ENCODE measurements at places on chromosomes 2 and 18.

GRCh38 chr2:122384768-122385333, 629.4 kb downstream of the TSN start:
- DNase-seq: no peak

GRCh38 chr2:15579641-15580040, 12.0 kb upstream of the DDX1 start:
- no peak for DNase-seq

GRCh38 chr2:156321243-156321904, 11.1 kb downstream of the NR4A2 start:
- peak; percentile 27 for DNase-seq

- no peak for DNase-seq
These were observed 101.1 kb downstream of the LDLRAD4 start for GRCh38 chr18:13319629-13320028.

- DNase-seq: no peak
These were observed 36.8 kb downstream of the ST8SIA5 start for GRCh38 chr18:46720092-46720491.

GRCh38 chr2:190765386-190766173, 115.0 kb upstream of the GLS start:
- no peak for DNase-seq

DNA sequence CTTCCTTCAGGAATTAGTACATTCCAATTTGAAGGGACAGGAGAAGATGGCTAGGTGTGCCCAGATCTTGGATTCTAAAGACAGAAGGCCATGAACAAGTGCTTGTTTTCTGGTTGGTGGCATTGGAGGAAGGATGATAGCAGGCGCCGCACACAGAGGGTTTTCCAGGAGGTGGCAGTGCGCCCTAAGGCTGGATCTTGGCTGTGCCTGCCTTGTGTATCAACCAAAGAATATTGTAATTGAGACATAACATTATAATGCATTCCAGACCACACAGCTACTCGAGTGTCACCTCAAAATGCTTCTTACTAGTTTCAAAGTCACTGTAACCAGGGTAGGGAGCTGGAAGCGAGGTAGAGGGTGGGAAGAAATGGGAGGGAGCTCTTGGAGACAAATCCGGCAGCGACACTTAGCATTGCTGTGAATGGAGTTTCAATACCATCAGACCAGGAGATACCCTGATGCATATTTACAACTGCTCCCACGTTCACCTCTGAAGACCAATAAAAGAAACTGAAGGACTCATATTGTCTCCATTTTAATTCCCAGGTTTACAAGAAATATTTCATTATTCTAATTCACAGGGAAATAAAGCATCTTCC, 42.5 kb downstream of the CPO start:
- DNase-seq: no peak

GRCh38 chr2:27379836-27380625, 503 bp downstream of the ZNF513 start:
- DNase-seq: peak; percentile 75

DNA sequence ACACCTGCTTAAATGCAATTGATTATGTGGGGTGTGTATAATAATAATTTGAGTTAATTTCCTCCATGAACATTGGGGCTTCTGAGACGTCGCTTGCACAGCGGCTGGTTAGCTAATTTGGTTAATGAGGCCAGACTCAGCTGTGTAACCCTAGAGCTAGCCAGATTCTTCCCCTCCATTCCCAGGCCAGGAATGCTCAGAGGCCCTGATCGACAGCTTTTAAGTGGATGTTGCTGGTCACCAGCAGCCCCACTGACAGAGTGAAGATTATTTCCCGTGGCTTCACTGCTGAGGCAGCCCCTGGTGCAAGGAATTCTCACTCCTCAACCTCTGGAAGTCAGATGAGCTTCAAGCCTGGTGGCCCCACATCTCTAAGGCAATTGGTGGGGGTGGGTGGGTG, 12.4 kb upstream of the EPAS1 start:
- DNase-seq: no peak

DNA sequence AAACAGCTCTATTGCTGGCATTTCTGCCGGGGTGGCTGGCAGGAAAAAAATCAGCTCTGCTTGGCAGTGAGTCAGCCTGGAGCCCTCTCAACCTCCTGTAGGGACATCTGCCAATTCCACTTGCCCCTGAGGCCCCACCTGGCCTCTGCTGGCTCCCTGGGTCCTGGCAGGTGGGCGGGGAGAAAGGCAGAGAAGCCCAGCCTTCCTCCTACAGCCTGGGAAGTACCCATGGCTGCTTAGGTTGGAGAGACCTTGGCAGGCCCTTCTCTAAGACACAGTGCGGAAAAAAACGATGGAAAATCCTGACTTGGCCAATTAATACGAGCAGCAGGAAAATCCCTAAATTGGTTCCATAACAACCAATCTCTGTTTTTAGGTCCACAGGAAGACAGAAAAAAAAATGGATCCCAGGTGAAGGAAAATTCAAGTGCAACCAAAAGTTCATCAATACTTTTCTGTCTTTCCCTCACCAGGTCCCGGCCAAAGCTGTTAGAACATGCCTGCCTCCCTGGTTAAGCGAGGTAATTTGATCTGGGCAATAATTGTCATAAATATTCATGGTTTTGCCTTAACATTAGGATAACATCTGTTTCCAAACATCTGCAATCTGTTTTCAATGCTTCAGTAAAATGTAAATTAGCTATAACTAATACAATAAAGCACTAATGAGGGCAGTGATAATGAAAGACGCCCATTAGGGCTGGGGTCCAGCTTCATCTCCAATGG, 245.9 kb downstream of the TFCP2L1 start:
- no peak for DNase-seq

- DNase-seq: no peak
These were observed 61.5 kb downstream of the BARD1 start for GRCh38 chr2:214747992-214748391.

- DNase-seq: peak; percentile 62
These were observed 256.3 kb downstream of the CCDC178 start for GRCh38 chr18:33184175-33184574.

DNA sequence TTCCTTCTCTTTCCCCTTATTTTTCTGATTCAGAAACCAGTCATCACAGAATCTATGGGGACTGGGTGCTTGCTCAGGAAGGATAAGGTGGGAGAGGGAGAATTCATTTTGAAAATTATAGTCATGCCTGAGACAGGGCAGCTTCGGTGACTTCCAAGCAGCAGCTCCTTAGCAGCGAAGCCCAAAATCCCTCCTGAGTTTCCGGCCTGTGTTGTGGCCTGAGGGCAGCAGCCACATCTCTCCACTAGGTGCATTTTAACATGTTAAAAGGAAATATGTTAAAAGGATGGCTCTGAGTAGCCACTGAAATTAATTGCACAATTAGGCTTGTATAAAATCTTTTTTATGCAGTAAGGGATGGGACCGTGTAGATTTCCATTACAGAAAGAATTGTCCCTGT, 207.0 kb upstream of the RAB12 start:
- DNase-seq: no peak

DNA sequence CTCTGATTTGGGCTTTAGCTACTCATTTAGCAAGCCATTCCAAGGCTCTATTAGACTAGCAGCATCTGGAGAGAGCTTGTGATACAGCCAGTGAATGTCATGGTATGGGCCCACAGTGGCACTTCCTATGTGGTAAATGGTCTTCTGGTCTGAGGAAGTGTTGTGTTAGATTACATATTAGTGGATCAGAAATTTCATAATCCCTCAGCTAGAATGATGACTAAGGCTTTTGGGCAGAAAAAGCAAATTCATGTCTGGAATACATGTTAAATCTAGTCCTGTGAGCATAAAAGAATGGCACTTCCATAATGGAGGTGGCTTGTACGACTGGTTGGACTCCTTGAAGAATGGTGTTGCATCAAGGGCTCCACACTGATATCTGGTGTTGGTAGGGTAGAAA, 436.8 kb upstream of the CWC22 start:
- DNase-seq: peak; percentile 3

DNA sequence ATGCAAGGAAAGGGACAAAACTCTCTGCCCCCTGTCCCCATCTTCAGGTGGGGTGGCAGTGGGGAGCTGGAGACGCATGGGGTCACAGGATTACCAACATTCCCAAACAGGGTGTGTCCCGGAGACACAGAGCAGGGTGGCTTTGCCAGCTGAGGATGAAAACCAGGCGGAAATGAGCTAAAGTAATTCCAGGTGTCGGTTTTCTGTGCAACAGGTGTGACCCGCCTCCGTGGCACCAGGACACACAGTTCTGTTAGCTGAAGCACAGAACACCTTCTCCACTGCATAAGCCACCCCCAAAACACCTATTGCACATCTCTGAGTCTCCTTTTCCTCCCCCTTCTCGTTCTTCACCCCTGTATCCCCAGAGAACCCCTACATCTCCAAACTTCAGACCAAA, 122.7 kb upstream of the GLI2 start:
- no peak for DNase-seq

- no peak for DNase-seq
These were observed 9.0 kb downstream of the STK25 start for GRCh38 chr2:241499146-241499965.

GRCh38 chr2:101581675-101582299, 106.9 kb upstream of the RFX8 start:
- DNase-seq: no peak

DNA sequence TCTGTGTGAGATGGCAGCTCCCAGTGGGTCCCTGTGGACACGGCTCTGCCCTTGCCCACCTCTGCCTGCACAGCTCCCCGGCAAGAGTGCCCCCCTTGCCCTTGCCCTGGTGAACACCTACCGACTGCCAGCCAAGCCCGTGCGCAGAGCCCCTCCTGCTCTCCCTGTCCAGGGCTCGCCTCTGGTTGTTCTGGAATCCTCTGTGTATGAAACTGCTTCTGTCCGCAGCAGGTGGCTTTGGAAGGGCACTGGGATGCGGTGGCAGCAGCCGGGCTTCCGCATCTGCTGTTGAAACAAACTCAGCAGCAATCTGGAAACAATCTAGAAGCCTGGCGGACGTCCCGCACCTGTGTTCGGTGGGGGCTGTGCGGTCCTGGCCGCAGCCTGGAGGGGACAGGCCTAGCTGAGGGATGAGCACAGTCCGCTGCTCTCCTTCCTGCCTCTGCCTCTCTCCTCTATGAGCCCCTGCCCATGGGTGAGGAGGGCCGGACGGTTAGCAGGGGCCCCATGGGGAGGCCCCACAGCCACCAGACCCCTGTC, 34.0 kb upstream of the KLF11 start:
- no peak for DNase-seq

DNA sequence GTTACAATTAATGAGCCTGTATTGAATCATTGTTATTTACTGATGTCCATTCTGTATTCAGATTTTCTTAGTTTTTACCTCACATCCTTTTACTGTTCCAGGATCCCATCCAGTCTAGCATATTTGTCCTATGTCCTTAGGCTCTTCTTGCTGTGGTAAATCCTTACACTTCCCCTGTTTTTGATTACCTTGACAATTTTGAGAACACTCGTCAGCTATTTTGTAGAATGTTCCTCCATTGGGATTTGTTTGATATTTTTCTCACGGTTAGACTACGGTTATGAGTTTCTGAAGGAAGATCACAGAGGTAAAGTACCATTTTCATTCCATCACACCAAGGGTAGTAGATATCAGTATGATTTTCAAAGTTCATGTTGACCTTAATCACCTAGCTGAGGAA, 202.3 kb downstream of the AKAIN1 start:
- no peak for DNase-seq

GRCh38 chr18:76139844-76140243, 355.2 kb downstream of the ZNF516 start:
- no peak for DNase-seq

- DNase-seq: no peak
These were observed 470.4 kb upstream of the ACVR2A start for GRCh38 chr2:147374423-147374811.

DNA sequence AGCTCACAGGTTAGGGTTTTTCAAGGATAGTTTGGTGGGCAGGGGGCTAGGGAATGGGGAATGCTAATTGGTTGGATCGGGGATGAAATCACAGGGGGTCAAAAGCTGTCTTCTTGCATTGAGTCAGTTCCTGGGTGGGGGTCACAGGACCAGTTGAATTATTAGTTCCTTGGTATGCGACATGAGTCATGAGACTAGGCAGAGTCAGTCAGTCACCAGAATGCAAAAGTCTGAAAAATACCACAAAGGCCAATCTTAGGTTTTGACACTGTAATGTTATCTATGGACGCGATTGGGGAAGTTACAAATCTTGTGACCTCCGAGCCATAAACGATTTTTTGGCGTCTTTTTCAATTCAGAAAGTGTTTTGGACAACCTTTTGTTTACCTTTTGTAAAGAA, 101.2 kb downstream of the ZNF519 start:
- DNase-seq: no peak

- no peak for DNase-seq
These were observed 34.6 kb downstream of the DIPK1C start for GRCh38 chr18:74422541-74422940.

- no peak for DNase-seq
These were observed 54.0 kb downstream of the ERBB4 start for GRCh38 chr2:212484563-212485080.

DNA sequence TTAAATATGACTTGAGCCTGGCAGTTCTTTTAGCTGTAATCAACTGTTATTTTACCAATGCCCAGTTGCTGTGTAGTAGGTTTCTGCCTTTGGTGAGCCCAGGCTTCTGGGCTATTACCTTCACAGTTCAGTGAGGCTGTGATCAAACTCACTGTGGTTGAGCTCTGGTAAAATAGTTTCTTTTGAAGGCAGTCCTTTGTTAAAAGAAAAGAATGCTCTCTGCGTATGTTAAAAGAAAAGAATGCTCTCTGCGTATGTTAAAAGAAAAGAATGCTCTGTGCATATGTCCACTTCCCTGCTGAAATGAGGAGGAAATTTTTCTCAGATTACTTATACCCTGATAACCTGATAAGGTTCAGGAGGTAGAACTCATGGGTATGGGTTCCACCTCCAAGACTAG, 244.3 kb downstream of the RNF144A start:
- DNase-seq: no peak

GRCh38 chr2:152716805-152717227, 445 bp downstream of the PRPF40A start:
- DNase-seq: no peak

GRCh38 chr2:85017411-85018048, 46.6 kb downstream of the KCMF1 start:
- DNase-seq: no peak

- no peak for DNase-seq
These were observed 159.1 kb upstream of the CREB1 start for GRCh38 chr2:207370646-207371045.

- DNase-seq: no peak
These were observed 108.7 kb downstream of the XRCC5 start for GRCh38 chr2:216217904-216218260.

DNA sequence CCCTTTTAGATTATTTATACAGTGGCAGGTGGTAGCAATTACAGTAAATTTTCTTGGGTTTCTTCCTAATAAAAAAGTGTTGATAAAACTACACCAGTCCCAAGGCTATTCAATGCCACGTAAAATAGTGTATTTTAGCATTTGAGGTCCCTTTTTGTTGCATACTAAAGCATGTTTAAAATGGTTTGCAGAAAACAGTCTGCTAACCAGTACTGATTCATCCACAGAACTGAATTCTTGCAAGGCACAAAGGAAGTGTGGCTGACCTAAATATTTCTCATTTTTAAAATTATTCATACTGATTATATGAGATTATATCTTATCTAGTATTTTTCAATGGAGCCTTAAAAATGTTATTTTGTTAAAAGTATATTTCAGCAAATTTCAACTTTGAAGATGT, 98.1 kb downstream of the SMAD2 start:
- no peak for DNase-seq

- DNase-seq: no peak
These were observed 278.8 kb upstream of the SESTD1 start for GRCh38 chr2:179543361-179543901.

Measured in CD14-positive monocyte (primary cell).